SW480 (cell line): ENCODE measurements at places on chromosomes 3 and 15.

- no peak for DNase-seq
Measured at GRCh38 chr15:49621887-49622286, 1.0 kb downstream of the DTWD1 start.

DNA sequence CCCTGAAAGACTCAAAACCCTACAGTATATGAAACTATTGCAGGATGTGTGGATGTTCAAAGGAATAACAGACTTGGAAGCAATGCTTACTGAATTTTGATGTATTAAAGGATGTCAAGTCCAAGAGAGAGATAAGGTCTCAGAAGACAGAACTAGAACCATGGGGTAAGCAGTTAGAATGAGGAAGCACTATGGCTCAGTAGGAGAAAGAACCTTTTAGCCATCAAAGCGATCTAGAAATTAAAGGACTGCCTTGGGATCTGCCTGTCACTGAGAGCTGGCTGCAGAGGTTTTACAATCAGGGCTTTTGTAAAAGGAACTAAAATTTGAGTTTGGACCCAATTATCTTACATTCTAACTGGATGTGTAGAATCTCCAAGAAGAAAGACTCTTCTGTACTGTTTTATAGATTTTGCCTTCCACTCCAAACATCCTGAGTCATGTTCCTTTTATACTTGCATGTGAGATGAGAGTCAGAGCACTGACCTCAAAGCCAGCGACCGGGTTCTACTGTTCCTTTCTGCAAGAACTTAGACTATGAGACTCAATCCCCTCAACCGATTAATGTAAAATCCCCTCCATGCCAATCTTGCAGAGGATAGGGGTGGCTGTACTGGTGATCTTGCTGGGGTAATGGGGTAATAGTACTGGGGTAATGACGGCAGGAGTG, 412.3 kb upstream of the TPRG1 start:
- DNase-seq = no peak

GRCh38 chr3:13887495-13888300, 7.8 kb upstream of the WNT7A start:
- no peak for DNase-seq

- DNase-seq = no peak
Measured at GRCh38 chr3:115808244-115808643, 184.9 kb downstream of the GAP43 start.

DNA sequence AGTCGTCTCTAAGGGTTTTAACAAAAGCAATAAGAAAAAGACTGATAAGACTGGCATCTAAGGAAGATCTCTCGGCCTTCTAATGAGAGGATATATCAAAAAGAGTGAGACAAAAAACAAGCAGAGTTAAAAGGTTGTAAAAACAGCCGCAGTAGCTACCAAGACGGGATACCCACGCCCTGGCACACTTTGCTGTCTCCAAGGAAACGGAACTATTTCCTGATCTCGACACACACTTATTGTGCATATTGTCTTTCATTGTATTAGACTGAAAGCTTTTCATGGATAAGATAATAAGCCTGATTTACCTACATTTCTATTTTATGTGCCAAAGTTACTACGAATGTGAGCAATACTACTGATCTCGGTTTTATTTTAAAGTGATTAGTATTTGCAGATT, 161.5 kb upstream of the MCTP2 start:
- DNase-seq = no peak

DNA sequence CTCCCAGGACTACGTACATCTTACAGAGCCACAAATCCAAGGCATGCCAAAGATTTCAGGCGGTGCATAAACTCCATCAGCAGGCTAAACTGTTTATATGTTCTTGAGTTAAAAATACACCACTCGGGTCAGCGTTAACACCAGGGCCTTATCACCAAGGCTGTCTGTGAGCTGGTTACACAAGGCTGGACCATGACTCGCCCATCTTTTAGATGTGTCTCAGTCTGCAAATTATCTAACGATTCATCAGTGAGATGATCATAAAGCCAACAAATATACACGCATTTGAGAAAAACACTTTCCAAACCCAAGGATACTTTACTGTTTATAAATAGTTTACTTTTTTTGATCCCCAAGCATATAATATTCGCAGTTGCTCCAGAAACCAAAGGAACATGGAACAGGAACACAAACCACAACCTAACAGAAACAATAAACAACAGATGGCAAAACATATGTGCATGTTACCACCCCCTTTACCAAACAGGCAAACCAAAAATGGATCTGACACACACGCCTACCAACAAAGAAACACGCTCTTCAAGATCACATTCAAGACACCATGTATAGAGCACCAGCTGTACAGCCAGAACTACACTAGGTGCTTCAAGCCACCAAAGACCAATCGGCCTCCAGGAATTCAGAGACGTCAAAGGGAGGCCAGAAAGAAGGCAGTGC, 15.4 kb downstream of the LRIG1 start:
- DNase-seq = no peak
